ENCODE measurements at places on chromosomes 6 and 20.

DNA sequence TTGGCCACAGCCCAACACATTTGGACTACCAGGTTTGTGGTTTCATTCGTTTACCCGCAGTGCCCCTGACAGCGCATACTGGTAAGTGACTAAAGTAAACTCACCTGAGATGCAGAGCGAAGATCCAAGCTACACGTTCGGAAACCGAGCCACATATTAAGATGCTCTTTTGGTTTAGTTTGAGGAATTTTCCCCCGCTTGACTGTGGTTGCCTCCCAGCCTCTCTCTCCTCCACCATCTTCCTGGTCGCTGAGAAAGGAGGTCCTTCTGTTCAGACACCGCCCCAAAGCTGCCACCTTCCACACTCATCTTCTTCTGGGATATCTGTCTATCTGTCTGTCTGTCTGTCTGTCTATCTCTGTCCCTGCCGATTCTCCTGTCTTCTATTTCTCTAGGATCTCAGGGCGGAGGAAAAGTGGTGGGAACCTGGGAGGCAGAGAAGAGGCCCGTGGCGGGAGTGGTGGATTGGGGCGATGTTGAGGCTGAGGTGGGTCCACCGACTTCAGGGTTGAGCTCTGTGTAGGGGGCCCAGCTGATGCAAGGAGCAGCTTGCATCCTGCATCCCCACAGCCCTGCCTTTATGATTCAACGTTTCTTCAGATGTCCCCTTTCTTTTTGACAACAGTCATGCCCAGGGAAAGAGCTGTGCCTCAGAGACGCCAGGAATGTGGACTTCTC is 196.9 kb upstream of the ZNF184 start:
- DNase-seq, result no peak

DNA sequence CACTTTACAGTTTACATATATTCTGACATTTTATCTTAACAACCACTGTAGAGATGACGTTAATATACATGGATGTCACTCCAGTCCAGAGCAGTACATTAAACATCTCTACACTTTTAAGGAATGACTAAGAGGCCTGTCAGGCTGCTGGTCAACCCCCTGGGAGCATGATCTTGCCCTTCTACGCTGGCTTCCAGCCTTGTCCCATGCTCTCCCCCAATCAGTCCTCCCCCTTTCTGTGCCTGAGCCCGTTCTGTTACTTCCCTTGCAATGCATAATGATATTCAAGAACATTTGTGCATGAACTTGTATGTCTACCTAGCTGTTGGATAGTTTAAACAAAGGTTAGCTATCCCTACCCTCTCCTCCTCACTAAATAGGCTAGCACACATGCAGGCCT is 40.5 kb upstream of the PLCB4 start:
- DNase-seq, result no peak

- no peak for DNase-seq
Observed at GRCh38 chr6:90479603-90479926, 107.3 kb downstream of the MAP3K7 start.

- no peak for DNase-seq
Observed at GRCh38 chr6:109477184-109477583, 5.8 kb downstream of the ZBTB24 start.

GRCh38 chr6:165679326-165679725 is 16.3 kb upstream of the PDE10A start:
- DNase-seq, result no peak

- DNase-seq, result no peak
Observed at GRCh38 chr20:59564171-59564570, 40.2 kb upstream of the PHACTR3 start.
